ENCODE measurements at places on chromosomes 12 and 14.

DNA sequence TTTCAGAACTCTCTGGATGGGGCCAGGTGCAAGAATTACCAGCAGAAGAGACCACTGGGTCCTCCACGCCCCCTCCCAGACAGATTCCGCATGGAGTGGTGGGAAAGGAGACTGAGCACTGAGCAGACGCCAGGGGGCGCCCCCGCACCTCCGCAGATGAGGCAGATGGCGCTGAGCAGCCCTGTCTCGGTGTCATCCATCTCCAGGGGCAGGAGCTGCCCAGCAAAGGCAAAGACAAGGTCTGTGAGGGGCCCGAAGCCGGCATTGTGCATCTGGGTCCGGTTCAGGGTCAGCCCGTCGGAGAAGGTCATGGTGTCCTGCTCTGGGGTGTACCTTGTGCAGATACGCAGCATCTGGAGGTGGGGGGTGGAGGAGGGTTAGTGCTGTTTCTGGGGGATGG, 6.3 kb upstream of the ITGB7 start:
- H3K4me3 ChIP-seq = no peak overlapping the region
- peaks cover 57% of the 10 kb centered on the region for H3K36me3 ChIP-seq
- DNase-seq = peak; percentile 97
- no peak overlapping the region for H3K27ac ChIP-seq
- H3K27me3 ChIP-seq = no peaks in the 10 kb centered on the region

DNA sequence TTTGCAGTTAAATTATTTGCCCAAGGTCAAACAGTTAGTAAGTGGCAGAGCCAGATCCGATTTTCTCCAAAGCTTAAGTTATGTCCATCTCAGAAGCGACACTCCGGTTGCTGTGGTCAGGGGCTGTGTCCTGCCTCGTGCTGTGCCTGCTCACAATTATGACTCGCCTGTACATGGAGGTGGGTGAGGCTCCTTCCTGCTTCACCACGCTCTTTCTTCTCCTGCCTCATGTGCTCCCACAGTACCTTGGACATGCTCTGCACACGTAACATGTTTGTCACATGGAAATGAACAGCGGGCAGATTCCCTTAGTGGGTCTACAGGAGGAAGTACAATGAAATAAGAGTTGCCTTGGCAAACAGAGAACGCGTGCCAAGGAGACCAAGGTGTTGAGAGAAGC, 62.2 kb upstream of the CCND2 start:
- H3K27ac ChIP-seq = no peak overlapping the region
- H3K27me3 ChIP-seq = peaks cover 2% of the 10 kb centered on the region
- no peaks in the 10 kb centered on the region for H3K36me3 ChIP-seq
- DNase-seq = no peak
- no peaks in the 10 kb centered on the region for H3K4me1 ChIP-seq
- no peak overlapping the region for H3K4me3 ChIP-seq

DNA sequence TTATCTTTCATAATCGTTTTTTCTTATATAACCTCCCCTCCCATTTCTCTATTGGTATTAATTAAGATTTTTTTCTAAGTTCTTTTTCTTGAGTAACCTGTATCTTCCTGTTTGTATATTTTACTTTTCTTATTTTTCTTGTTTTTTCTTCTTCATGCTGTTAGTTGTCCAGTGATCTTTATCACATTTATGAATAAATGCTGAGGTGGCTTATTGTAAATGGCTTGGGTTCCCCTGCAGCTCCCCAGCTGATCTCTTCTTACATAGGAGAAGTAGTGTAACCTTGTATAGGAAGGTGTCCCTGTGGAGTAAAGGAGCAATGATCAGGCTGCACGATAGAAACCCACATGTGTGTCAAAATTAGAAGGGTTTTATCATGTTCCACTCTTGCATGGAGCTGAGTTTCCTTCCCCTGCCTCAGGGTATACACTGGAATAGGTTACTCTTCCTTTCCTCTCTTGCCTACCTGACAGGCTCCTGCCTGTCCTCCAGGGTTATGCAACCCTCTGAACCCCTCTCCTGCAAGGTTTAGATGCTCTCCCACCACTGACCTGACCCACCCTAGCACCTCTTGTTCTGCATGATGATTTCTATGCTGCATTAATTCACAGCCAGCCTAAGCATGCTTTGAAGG, 334.8 kb upstream of the RGS6 start:
- no peak overlapping the region for H3K4me3 ChIP-seq
- H3K27ac ChIP-seq = no peak overlapping the region
- peaks cover 45% of the 10 kb centered on the region for H3K36me3 ChIP-seq

DNA sequence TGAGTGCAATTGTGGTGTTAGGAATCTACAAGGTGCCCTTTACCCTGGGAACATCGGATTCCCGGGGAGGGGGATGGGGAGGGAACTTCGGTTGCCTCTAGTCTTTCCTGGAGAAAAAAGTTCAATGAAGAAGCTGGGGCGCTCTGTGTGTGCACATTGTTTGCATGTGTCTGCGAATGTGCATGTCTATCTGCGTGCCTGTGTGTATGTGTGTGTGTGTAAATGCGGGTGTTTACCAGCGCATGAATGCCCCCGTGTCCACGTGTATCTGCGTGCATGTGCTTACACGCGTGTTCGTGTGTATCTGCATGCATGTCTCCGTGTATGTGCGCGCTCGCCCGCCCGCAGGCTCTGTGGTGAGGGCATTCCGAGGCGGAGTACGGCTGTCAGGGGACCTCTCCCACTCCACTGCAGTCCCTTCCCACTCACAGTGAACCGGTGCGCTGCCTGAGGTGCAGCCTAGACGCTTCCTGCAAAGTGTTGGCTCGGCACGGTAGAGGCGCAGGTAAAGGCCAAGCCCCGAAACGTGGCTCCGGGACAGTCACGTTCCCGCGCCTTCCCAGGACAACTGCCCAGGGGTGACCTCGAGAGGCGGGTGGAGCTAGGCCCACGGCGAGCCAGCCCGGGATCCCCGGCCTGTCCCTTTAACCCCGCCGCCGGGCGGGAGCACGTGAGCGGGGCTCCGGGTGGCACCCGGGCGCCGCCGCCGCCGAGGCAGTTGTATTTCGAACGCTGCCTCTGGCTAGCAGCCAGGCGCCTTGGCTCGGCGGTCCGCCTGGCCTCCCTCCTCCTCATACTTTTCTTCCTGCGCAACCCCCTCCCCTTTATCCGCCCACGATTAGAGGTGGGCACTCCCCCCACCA, 539 bp upstream of the HMGA2 start:
- H3K36me3 ChIP-seq = peaks cover 14% of the 10 kb centered on the region
- H3K4me3 ChIP-seq = peak overlapping the region; percentile 90
- DNase-seq = peak; percentile 95

DNA sequence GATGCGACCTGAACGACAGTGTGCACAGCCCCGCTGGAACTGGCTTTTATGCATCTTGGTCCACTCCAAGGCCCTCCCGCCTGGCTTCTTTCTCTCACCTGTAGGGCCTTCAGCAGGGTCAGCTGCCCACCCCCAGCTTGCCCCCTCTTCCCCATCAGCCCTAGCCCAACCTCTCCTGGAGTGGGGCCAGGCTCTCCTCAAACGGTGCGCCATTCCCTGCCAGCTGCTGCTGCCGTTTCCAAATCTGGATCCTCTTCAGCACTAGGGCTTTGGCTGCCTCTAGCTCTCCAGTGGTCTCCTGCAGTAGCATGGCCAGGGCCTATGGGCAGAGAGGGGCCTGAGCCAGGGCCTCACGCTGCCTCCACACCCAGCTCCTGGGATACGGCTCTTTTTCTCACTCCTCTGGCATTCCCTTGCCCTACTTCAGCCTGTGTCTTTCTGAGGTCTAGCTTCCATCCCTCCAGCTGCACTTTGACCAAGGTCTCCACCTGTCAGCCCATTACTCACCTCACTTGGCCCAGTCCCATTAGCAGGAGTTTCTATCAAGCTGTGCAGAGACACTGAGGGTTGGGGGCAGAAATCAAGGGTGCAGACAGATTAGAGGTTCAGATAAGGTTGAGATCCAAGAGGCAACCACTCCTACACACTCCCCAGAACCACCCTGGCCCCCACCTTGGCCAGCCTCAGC, 5.0 kb downstream of the STAT6 start:
- peaks cover 12% of the 10 kb centered on the region for H3K4me1 ChIP-seq
- H3K36me3 ChIP-seq = peaks cover 48% of the 10 kb centered on the region
- DNase-seq = peak; percentile 27
- no peaks in the 10 kb centered on the region for H3K27me3 ChIP-seq
- no peak overlapping the region for H3K27ac ChIP-seq

- no peak overlapping the region for H3K27ac ChIP-seq
- peaks cover 4% of the 10 kb centered on the region for H3K27me3 ChIP-seq
- H3K4me3 ChIP-seq = no peak overlapping the region
- no peaks in the 10 kb centered on the region for H3K4me1 ChIP-seq
These were observed 37.9 kb upstream of the GNG2 start for GRCh38 chr14:51822499-51822898.

DNA sequence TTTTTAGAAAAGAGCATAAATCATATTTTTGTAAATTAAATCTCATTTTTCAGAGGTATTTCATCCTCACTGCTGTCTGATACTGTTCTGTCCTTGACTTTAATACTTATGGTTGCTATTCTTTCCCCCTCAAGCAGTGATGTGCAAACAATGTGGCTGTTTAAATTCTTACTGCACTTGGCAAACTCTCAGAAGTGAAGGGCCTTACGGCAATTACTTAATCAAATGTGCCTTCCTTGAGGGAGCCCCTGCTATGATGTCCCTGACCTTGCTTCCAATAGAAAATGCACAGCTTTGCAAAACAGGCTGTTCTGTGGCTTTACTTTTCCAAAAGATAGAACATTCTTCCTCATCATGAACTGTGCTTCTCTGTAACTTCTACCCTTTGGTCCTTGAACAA, 35.2 kb downstream of the UBE3B start:
- no peak for DNase-seq
- no peaks in the 10 kb centered on the region for H3K4me1 ChIP-seq
- peaks cover 83% of the 10 kb centered on the region for H3K36me3 ChIP-seq
- no peaks in the 10 kb centered on the region for H3K27me3 ChIP-seq
- no peak overlapping the region for H3K4me3 ChIP-seq

GRCh38 chr12:85504624-85505023, 224.6 kb downstream of the ALX1 start:
- H3K4me3 ChIP-seq = no peak overlapping the region
- no peak for DNase-seq
- no peak overlapping the region for H3K27ac ChIP-seq
- H3K27me3 ChIP-seq = no peaks in the 10 kb centered on the region

GRCh38 chr12:105729926-105730325, 399.4 kb downstream of the C12orf75 start:
- no peak for DNase-seq
- no peaks in the 10 kb centered on the region for H3K36me3 ChIP-seq
- H3K27me3 ChIP-seq = peaks cover 10% of the 10 kb centered on the region
- no peak overlapping the region for H3K27ac ChIP-seq

- H3K4me1 ChIP-seq = no peaks in the 10 kb centered on the region
- DNase-seq = no peak
- no peaks in the 10 kb centered on the region for H3K36me3 ChIP-seq
- no peaks in the 10 kb centered on the region for H3K27me3 ChIP-seq
- no peak overlapping the region for H3K4me3 ChIP-seq
These were observed 58.1 kb upstream of the CCND2 start for GRCh38 chr12:4215229-4216186.

DNA sequence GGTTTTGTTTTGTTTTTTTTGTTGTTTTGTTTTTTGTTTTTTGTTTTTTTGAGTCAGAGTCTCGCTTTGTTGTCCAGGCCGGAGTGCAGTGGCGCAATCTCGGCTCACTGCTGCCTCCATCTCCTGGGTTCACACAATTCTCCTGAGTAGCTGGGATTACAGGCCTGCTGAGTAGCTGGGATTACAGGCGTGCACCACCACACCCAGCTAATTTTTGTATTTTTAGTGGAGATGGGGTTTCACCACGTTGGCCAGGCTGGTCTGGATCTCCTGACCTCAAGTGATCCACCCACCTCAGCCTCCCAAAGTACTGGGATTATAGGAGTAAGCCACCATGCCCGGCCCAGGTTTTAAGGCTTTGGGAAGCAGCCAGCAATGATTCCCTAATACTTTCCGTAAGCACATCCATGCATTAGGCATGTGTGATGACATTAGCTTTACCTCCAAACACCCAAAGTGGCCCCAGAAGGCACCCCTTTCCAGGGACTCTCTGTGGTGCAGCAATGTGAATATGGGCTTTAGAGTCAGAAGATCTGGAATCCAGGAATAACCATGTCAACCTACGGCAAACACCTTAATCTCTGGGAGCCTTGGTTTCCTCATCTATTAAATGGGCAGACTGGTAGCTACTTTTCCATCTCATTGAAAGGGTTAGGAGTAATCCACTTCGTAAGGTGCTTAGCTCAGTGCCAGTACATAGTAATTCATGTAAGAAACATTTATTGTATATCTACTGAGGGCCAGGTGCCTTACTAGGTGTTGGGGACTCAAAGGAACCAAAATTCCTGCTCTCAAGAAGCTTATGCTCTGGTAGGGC, 152.9 kb downstream of the ZFP36L1 start:
- H3K27me3 ChIP-seq = no peaks in the 10 kb centered on the region
- no peak overlapping the region for H3K4me3 ChIP-seq
- peaks cover 8% of the 10 kb centered on the region for H3K4me1 ChIP-seq
- DNase-seq = no peak
- H3K27ac ChIP-seq = no peak overlapping the region

- no peak overlapping the region for H3K4me3 ChIP-seq
- H3K27ac ChIP-seq = no peak overlapping the region
- H3K36me3 ChIP-seq = no peaks in the 10 kb centered on the region
These were observed 2.1 kb downstream of the PLXNC1 start for GRCh38 chr12:94150240-94151121.

GRCh38 chr12:9741726-9742125, 8.8 kb upstream of the CLECL1 start:
- no peak for DNase-seq
- no peaks in the 10 kb centered on the region for H3K36me3 ChIP-seq
- H3K4me3 ChIP-seq = no peak overlapping the region

DNA sequence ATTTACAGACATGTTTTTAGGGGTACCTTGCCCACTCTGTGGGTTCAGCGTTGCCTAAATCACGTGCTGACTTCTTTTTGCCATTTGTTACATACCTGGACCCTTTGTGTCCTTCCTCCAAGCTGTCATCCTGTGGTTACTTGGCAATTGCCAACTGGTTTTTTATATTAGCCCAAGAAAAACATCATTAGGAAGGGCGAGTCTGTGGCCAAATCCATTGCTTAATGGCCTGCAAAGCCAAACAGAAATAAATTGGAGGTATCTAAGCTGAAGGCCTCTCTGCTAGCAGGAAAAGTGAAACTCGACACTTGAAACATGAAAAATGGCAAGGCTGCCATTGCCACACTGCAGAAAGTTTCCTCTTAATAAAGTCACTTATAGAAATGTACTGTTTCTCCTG, 190.4 kb downstream of the NUAK1 start:
- no peak overlapping the region for H3K27ac ChIP-seq
- no peak overlapping the region for H3K4me3 ChIP-seq
- DNase-seq = no peak
- H3K27me3 ChIP-seq = no peaks in the 10 kb centered on the region
- no peaks in the 10 kb centered on the region for H3K4me1 ChIP-seq

DNA sequence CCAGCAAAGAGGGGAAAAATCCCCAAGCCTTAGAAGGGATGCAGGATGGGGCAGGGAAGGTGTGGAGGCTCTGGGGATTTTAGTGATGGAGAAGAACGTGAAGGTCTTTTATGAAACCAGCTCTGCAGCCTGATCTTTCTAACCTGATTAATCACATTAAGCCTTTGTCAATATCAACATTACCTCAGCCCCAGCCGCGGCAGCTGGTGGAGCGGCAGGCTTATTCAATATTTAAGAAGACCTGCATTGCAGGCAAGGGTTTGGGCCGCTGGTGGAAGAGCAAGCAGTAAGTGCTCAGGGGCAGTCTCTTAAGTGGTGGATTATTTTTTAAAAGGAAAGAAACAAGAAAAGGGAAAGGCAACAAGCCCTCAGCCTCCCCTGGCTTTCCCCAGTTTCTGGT, 16.6 kb downstream of the RPH3A start:
- H3K36me3 ChIP-seq = no peaks in the 10 kb centered on the region
- H3K27me3 ChIP-seq = peaks cover 6% of the 10 kb centered on the region
- H3K4me3 ChIP-seq = no peak overlapping the region
- no peak for DNase-seq
- no peaks in the 10 kb centered on the region for H3K4me1 ChIP-seq

GRCh38 chr14:75482366-75482765, 39.9 kb upstream of the BATF start:
- H3K4me3 ChIP-seq = no peak overlapping the region
- DNase-seq = no peak
- peaks cover 15% of the 10 kb centered on the region for H3K27me3 ChIP-seq
- H3K36me3 ChIP-seq = no peaks in the 10 kb centered on the region

Data from osteoblast (primary cell).